ENCODE measurements at places on chromosomes 16 and 17. TPM values are rescaled to one million over a fixed set of nuclear protein-coding genes. Genes with fewer than 3 reads are reported as not detected.

Gene MRPL12
- total RNA-seq: 173 TPM

Gene CYTH1
- total RNA-seq: 32.3 TPM

Gene HSD3B7
- total RNA-seq: 6.7 TPM

Gene LLGL2
- 3.6 TPM for total RNA-seq

Gene PDK2
- 250 TPM for total RNA-seq

Gene OR1A1
- total RNA-seq: not detected

Gene MEIOC
- not detected for total RNA-seq

Gene KCNJ12
- 12.2 TPM for total RNA-seq

Gene FBXW10
- total RNA-seq: 0.24 TPM

Gene PRCD
- total RNA-seq: 4.0 TPM

DNA sequence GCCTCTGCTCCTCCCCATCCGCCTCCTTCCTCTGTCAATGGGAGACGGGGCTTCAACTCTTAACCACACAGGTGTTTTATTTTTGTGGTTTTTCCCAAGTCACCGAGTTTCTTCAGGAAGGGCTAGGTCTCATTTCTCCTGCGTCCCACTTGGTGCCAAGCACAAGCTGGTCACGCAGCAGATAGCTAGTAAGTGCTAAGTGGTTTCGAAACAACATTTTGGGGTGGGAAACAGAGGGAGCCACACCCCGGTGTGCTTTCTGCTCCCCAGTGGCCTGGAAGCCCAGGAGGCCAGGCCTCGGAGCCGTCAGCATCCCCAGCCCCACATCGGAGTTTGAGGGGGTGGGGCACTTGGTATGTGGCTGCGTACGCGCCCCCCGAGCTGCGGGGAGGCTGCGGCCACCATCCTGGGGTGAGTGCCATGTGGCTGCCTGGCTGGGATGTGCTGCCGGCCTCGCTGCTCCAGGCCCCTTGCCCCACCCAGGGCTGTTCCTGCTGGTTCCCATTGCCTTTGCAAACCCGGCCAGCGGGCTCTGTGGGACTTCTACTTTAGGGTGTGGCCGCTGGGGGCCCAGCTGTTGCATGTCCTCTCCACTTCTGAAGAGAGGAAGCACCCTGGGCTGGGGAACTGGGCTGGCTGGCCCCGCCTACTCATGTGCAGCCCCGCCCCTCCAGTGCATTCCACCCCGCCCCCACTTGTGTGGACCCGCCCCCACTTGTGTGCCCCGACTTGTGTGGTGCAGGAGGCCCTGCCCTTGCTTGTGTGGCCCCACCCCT lies 55.6 kb downstream of the BAIAP2 start:
- peak; percentile 85 for DNase-seq

DNA sequence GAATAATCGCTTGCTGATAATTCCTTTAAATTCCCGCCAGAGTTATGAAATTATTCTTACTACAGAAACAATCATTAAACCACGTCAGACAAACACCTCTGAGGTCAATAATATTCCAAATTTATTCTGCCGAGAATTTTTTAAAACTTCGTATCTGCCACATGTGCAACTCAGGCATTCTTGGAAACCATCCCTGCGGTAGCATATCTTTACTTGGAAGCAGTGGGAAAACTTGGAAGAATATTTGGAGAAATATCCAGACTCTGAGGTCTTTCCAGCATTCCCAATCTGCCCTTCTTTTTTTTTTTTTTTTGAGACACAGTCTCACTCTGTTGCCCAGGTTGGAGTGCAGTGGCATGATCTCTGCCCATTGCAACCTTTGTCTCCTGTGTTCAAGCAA lies 2.0 kb upstream of the CCL11 start:
- no peak for DNase-seq

- DNase-seq: no peak
Observed at GRCh38 chr17:28865946-28866752, 11.3 kb downstream of the ERAL1 start.

DNA sequence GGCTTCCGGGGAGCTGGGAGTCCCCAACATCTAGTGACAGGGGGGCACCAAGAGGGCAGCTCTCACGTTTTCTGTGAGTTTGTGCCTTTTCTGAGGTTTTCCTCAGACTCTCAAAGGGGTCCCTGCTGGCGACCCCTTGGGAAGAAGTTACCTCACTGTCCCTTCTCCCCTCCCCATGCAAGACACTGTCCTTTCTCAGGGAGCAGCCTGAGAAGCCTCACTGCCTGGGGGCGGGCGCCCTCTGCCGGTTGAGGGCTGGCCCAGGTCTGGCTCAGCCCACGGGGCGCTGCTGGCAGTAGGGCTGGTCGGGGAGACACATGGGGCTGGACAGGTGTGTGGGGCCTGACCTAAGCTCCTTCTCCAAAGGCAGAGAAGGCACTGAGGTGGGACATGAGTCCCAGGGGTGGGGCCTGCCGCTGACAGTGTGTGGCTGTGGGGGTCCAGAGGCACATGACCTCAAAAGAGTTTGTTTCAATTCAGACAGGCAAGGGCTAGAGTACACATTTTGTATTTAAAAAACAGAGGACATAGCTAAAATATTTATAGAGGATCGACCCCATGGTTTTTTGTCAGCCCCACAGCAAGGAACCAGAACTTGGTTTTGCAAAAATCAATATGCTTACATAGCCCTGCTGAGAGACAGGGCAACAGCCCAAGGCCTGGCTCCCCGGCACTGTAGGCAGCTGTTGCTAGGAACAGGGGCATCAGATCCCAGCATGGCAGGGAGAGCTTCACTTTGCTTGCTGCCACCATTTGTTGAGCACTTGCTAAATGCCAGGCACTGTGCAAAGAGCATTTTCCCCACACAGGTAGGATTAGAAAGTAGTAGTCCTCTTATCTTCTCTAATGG lies 18.5 kb upstream of the ALDH3A1 start:
- peak; percentile 89 for DNase-seq

DNA sequence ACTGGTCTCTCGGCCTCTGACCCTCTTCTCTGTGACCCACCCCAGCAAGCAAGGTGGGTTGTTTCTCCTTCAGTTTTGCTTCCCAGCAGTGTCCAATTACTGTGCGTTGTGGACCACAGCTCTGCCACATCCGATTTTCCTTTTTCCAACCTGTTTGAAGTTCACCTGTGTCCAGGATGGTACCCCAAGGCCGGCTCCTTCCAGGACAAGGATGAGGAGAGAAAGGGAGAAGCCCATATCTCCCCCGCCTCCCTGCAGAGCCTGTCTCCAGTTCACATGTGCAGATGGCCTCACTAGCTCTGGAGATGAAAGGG lies 13.5 kb downstream of the NMRAL1 start:
- DNase-seq: no peak

- DNase-seq: no peak
Observed at GRCh38 chr16:53866520-53866919, 162.6 kb downstream of the FTO start.

- DNase-seq: peak; percentile 66
Observed at GRCh38 chr17:8420041-8420934, 15.4 kb upstream of the NDEL1 start.

DNA sequence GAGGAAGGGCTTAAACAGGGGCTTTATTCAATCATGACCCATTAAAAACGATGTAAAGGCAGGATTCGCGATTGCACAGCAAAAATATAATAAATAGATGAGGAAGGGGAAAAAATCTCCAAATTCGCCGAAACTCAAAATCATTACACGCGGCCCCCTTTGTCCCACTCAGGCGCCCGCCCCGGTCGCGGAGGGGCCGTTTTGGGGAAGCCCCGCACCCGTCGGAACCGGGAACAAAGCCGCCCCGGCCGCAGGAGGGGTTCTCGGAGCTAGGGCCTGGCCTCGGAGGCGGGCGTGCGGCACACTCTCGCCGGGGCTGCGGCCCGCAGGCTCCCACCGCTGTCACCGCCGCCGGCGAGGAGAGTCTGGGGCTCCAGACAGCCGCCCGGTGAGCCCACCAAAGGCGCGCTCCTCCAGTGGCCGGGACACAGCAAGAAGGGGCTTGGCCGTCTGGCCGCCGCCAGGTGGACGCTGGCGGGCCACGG lies 521 bp downstream of the C16orf87 start:
- peak; percentile 60 for DNase-seq

DNA sequence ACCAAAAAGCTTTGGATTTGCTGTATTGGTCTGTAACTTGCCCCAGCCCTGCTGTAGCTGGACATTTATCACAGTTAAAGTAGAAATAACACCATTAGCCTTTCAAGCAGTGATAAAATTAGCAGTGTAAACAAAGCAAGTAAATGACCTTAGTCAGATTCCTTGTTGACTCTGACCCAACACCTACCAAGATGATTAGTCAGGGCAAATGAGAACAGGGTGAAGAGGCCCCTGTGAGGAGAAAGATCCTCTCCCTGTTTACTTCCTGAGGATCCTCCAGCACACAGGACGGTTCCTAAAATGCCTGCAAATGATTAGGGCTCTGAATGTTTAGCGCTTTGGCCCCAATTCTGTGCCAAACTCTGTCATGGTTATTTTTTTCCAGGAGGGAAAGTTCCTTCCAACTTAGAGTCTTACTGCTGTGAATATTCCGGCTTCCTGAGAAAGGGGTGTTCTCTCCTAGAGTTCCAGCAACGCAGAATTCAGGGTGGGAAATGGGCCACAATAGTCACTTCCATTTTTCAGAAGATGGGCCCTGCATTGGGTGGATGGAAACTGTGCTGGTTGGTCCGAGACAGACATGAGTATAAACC lies 259.0 kb upstream of the MYOCD start:
- no peak for DNase-seq

GRCh38 chr17:63407741-63408330 lies 38.3 kb downstream of the CYB561 start:
- no peak for DNase-seq

GRCh38 chr17:35188111-35188510 lies 6.1 kb downstream of the SLC35G3 start:
- no peak for DNase-seq

DNA sequence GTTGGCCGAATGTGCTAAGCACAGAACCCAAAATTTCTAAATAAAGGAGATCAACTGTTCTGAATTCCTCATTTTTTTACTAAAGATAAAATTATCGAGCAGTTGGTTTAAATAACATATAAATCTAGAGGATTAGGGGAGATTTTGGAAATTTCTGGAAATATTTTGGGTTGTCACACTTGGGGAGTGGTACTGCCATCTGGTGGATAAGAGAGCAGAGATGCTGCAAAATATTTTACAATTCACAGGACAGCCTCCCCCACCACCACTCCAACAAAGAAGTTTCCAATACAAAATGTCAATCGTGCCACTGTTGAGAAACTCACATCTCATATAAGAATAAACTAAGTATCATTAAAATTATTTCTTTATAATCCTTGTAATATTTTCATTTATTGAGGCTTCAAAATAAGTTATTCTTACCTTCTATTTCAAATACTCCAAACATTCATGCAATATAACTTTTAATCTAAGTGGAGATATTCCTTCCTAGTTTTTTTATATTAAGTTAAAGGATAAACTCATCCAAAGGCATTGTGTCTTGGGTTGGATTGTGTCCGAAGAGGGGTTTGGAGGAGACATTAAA lies 17.0 kb upstream of the ABCA8 start:
- DNase-seq: no peak

GRCh38 chr16:799111-799947 lies 1.2 kb downstream of the GNG13 start:
- DNase-seq: no peak

DNA sequence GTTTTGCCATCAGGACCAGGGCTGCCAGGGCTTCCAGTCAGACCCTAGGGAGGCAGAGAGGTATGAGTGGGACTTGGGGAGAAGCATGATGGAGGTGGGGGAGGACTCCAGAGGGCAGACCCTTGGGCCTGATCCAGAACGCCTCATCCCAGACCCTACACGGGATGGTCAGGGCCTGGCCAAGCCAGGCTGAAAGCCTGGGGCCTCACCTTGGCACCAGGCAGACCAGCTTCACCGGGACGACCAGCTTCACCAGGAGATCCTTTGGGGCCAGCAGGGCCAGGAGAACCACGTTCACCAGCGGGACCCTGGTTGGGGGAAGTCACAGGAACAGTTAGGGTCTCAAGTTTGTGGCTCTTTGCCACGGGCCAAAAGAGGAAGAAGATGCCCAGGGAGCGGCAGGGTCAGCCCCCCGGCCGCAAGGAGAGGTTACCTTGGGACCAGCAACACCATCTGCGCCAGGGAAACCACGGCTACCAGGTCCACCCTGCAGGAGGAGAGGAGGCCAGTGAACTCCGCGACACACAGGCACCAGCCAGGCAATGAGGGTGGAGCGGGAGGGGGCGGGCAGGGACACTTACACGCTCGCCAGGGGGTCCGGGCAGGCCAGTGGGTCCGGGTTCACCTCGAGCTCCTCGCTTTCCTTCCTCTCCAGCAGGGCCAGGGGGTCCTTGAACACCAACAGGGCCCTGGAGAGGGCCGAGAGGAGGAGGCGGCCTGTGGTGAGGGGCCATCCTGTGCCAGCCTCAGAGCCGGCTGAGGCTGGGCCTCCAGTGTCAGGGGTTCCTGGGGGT lies 7.1 kb downstream of the COL1A1 start:
- peak; percentile 30 for DNase-seq

- DNase-seq: no peak
Observed at GRCh38 chr17:80640366-80641084, 95.9 kb downstream of the RPTOR start.

GRCh38 chr17:1779571-1780131 lies 17.8 kb downstream of the SERPINF1 start:
- DNase-seq: peak; percentile 82

- no peak for DNase-seq
Observed at GRCh38 chr17:33142705-33143299, 150.3 kb downstream of the ASIC2 start.

GRCh38 chr17:27525316-27525715 lies 69.1 kb downstream of the KSR1 start:
- no peak for DNase-seq

GRCh38 chr16:88459366-88460073 lies 6.4 kb downstream of the ZFPM1 start:
- no peak for DNase-seq

DNA sequence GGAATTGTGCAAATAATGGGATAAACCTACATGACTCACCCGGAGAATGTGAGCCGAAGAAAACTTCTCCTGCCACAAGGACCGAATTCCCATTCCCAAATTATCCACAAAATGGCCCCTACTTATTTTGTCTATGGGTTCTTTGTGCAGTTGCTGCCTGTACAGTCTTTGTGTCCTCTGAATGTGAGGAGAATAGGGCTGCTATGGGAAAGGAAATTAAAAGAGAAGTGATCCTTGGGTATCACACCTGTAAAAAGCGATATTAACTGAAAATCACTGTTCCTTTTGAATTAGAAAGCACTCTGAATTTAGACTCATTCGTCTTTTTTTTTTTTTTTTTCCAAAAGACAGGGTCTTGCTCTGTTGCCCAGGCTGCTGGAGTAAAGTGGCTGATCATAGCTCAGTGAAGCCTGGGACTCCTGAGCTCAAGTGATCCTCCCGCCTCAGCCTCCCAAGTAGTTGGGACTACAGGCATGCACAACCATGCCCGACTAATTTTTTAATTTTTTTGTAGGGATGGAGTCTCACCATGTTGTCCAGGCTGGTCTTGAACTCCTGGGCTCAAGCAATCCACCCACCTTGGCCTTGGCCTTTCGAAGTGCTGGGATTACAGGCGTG lies 45.4 kb downstream of the CHD9 start:
- no peak for DNase-seq

DNA sequence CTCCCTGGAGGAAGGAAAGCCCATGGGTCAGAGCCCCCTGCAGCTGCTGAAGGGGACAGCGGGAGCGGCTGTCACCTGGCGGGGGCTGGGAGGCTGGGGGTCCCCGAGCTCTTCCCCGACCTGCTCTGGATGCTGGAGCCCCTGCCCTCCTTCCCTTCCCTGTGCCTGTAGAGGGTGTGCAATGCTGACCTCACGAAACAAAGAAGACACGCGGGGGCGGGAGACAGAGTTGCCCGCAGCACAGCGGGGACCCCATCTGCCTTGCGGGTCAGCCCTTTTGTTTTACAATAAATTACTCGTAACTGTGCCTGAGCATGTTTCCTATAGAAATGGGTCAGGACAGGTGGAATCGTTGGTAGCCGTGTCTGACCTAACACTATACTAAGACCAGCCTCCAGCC lies 6.3 kb downstream of the SECTM1 start:
- no peak for DNase-seq

GRCh38 chr17:39057701-39058206 lies 90.6 kb upstream of the FBXO47 start:
- DNase-seq: no peak
